ENCODE measurements at places on chromosomes 1 and 21. TPM values are rescaled to one million over a fixed set of nuclear protein-coding genes. Genes with fewer than 3 reads are reported as not detected.

GRCh38 chr1:240149484-240150094 is 57.9 kb downstream of the FMN2 start:
- no peak for DNase-seq

GRCh38 chr1:204513117-204513716 is 3.0 kb upstream of the MDM4 start:
- no peak for DNase-seq

- no peak for DNase-seq
Measured at GRCh38 chr1:1629430-1630190, 2.4 kb upstream of the MMP23B start.

- no peak for DNase-seq
Measured at GRCh38 chr1:39544327-39544726, 32.3 kb downstream of the PABPC4 start.

DNA sequence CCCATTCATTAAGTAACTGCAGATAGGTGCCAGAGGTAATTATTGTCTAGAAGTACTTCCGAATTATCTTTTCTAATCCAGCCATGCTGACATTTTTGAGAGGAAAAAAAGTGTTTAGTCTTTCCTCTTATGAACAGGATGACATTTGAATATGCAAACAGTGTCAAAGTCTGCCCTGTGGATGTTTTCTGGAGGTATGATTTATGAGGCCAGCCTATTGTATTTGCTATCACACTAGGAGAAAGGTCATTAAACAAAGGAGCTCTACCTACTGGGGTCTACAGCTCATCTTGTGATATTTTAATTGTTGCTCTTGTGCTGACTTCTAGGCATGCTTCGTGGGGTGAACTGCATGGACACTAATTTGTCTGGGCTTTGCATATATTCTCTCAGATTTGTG is 559.7 kb upstream of the CAMK1G start:
- no peak for DNase-seq

GNAT2 gene
- not detected for total RNA-seq

- no peak for DNase-seq
Measured at GRCh38 chr1:226233806-226234205, 10.3 kb downstream of the MIXL1 start.

DCST2 gene
- 0.12 TPM for total RNA-seq

DNA sequence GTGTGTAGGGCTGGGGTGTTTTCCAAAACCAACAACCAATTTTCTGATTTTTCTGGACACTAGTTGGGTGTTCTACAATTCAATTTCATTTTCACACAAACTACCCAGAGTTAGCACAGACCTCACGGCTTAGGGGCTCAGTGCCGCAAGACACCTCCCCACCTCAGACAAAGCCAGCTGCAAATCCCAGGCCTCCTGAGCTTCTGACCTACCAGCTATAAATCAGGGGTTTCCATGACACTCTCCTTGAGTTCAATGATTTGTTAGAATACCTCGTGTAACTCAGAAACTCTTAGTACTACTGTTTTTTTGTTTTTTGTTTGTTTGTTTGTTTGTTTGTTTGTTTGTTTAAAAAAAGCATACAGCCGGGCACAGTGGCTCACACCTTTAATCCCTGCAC is 28.7 kb upstream of the FAM89A start:
- DNase-seq = no peak

GRCh38 chr1:9293533-9294404 is 1.1 kb downstream of the SPSB1 start:
- DNase-seq = no peak

DNA sequence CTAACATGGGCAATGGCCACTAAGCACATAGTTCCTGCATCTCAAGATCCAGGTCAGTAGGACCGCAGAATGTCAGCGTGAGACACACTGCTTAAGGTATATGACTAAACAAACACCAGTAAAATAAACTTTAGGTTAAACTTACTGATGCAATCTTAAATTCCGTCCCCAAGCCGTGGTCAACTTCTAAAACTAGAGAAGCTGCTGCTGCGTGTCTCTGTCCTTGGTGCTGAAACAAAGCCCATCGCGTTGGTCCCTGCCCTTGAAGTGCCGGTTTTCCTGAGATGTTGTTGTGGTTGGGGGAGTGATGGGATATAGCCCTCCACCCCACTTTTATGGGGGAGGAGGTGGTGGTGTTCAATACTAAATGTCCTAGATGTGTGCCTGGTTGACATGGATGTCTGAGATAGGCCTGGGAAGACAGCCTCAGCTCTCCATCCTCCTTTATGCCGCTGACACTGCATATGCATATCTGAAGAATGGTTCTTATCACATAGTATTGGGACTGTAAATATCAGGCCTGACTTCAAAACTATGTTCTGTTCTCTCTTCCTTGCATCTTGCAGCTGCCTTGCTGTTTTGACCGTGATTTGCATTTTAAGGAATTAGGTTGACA is 72.0 kb upstream of the KCNA3 start:
- DNase-seq = peak; percentile 1

DNA sequence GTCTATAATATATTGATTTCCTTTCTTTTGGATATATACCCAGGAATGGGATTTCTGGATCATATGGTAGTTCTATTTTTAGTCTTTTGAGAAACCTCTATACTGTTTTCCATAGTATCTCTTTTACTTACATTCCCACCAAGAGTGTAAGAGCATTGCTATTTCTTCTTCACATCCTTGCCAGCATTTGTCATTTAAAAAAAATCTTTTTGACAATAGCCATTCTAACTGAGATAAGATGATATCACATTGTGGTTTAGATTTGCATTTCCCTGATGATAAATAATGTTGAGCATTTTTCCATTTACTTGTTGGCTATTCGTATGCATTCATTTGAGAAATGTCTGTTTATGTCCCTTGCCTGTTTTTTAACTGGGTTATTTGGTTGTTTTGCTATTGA is 467.4 kb downstream of the COL11A1 start:
- no peak for DNase-seq

- no peak for DNase-seq
Measured at GRCh38 chr1:8874230-8875201, 4.0 kb downstream of the ENO1 start.

CLCA1 gene
- not detected for total RNA-seq

- DNase-seq = no peak
Measured at GRCh38 chr1:214002060-214002459, 14.3 kb downstream of the PROX1 start.
